Heart left ventricle (tissue), 16 donors: ENCODE measurements at places on chromosomes 3 and 15.

GRCh38 chr3:190366133-190366532 is 21.8 kb upstream of the CLDN16 start:
- no peak for DNase-seq

DNA sequence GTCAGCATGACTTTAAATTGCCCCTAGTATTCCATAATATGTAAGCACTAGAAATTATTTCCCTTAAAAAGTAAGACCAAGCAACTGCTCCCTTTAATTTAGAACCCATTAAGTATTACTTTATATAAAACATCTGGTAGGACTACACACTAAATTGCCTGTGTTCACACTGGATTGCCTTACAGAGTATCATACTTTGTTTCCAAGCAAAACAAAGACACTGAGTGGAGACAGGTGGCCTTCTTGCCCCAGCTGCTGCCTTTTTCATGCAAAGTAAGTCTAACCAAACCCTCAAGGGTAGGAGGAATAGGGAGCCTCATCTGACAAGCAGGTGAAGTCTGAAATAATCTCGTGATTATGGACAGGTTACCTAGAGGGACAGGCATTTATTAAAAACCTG is 87.3 kb downstream of the PEX5L start:
- DNase-seq, result no peak

GRCh38 chr15:89358755-89359439 is 24.3 kb upstream of the POLG start:
- DNase-seq, result peak; percentile 70

GRCh38 chr15:64285871-64286270 is 70.1 kb downstream of the CSNK1G1 start:
- DNase-seq, result no peak

GRCh38 chr3:195886181-195887141 is 21.9 kb downstream of the TNK2 start:
- peak; percentile 61 for DNase-seq

DNA sequence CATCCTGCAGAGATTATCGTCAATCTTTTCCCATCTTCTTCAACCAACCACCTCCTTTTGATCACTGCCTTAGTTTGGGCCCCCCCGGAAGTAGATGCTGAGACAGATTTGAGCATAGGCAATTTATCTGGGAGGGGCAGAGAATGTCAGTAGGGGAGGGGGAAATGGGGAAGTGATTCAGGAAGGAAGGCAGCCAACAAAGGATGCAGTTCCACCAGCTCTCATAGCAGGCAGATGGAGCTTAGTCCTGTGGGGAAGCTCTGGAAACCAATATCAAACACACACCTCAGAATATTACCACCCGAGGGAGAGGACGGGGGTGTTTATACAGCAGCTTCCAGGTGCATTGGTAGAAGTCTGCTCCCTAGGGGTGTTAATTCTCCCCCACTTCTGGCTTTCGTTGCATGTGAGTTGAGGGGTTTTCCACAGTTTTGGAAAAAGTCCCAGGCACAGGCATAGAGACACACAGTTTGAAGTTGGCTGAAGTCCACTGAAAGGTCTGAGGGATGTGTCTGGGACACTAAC is 91.5 kb upstream of the TNFAIP8L3 start:
- no peak for DNase-seq

- DNase-seq, result no peak
Observed at GRCh38 chr15:29043736-29044502, 158.1 kb downstream of the APBA2 start.

- DNase-seq, result no peak
Observed at GRCh38 chr15:96893159-96893906, 562.8 kb downstream of the NR2F2 start.

- DNase-seq, result no peak
Observed at GRCh38 chr3:26655231-26655630, 32.7 kb downstream of the LRRC3B start.

DNA sequence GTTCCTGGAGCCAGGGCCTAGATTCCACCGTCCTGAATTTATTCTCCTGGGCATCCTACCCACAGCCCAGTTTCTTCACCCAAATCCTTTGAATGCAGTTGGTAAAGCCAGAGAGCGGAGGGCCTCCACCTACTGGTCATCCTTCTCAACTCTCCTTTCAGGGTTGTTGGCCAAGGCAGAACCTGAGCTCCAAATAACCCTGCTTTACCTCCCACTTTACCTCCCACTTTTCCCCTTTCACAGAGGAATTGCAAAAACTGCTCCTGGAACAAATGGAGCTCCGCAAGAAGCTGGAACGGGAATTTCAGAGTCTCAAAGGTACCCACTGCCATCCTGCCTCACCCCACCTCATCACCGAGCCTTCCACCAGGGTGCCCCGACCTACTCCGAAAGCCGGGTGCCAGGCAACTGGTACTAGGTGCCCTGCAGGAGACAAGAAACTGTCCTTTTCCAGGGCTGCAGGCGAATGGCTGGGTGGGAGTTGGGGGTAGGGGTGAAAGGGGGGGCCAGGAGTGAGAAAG is 6.8 kb downstream of the SKOR1 start:
- no peak for DNase-seq

- no peak for DNase-seq
Observed at GRCh38 chr3:102068327-102068726, 219.0 kb downstream of the NFKBIZ start.

GRCh38 chr15:78540871-78541743 is 863 bp downstream of the PSMA4 start:
- DNase-seq, result no peak

DNA sequence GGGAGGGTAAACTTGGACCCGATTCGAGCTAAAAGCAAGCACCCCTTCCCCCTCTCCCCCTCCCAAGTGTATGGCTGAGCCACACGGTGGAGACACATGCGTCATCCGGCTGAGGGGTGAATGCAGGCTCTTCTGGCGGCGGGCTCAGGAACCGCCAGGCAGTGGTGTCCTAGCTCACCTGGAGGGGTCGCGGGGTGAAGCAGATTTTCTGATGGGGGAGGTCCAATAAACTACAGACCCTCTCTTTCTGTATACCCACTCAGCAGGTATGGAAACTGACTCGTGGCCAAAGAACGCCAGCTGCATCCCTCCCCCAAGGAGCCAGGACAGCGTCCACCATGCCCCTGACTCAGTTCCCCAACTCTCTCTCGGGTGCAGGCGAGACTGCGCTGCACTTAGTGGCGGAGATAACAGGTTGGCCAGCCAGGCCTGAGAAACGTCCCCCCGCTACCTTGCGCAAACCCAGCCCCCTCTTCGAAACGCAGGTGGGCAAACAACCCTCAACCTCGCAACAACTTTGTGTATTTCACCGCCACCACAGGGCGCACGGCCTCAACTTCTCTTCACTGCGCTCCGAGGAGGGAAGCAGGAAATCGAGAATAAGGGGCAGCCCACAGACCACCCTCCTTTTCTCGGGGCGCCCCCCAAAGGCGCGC is 1.3 kb downstream of the MAGI1 start:
- peak; percentile 70 for DNase-seq

GRCh38 chr3:103372031-103372430 is 937.2 kb downstream of the ZPLD1 start:
- no peak for DNase-seq

GRCh38 chr15:62745621-62746225 is 296.8 kb upstream of the TPM1 start:
- no peak for DNase-seq

DNA sequence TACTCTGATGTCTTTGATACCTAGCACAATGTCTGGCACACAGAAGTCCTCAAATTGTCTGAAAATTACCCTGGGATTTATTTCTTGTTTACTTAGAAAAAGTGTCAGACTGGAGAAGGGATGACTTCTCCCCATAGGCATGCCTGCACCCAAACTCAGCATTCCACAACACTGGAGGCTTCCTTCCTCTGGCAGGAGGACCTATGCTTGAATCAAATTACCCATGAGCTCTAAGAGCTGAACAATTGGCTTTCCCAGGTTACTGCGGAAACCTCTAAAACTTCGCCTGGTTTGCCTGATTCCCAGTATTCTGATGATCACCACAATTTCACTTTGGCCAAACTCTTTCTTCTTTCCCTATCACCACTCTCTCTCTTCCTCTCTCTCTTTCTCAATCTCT is 217.4 kb downstream of the DIPK2A start:
- DNase-seq, result no peak

DNA sequence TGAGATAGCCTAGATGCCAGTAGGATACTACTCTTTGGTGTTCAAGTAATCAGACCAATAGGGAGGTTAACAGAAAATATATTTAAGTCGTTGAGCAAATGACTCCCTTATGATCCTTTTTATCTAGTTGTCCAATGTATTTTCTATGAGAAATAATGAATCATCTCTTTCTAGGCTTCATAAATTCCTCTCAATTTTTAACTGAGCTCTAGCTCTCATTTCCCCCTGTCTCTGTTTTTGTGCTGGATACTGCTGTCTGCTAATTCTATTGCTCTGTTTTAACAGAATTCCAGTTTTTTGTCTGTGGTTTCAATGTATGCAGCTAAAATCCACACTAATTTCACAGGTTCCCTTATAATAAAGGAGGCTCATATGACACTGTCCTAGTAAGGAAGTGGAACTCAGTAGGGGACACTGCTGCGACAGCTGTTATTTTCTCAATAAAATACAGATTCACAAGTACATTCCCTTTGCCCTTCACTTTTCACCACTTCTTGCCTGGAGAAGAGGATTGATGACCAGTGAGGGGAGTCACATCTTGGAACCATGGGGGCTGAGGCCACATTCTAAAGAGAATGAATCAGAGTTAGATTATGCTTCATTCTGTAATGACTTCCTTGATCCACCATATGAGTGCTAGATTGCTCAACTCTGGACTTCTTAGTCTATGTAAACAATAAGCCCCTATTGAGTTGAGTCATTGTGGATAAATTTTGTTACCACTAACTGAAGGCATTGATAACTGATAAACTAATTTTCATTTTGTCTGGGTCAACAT is 558.7 kb upstream of the KCNMB2 start:
- no peak for DNase-seq

DNA sequence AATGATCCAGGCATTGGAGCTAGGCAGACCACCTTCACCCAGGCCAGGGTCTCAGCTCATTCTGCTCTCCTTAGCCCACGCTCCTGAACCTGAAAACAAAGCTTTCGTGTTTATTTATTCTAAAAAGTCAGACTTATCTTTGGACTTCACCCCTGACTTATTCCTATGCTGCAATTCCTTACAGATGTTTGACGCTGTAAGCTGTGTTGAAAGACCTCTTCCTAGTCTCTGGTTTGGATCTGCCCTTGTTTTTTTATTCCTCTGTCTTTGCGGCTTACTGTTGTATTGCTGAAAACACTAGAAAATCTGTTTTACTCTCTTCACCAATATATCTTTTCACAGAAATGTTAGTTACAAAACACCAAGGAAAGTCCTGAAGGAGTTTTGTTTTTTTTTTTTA is 40.5 kb upstream of the LDHAL6B start:
- no peak for DNase-seq

GRCh38 chr15:32819448-32819847 is 101.6 kb downstream of the GREM1 start:
- no peak for DNase-seq

DNA sequence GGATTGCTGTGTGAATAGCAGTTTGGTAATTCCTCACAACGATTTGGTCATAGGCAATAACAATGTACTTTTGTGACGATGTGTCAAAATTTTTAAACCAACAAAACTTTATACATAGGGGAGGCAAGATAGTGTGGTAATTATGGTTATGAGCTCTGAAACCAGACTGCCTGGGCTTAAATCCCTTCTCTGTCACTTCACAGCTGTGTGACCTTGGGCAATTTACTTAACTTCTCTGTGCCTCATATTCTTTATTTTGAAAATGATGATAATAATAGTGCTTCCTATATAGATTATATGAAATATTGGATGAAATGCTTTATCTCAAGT is 5.7 kb downstream of the CD200 start:
- DNase-seq, result no peak

GRCh38 chr3:194588741-194589140 is 44.5 kb downstream of the TMEM44 start:
- DNase-seq, result no peak

DNA sequence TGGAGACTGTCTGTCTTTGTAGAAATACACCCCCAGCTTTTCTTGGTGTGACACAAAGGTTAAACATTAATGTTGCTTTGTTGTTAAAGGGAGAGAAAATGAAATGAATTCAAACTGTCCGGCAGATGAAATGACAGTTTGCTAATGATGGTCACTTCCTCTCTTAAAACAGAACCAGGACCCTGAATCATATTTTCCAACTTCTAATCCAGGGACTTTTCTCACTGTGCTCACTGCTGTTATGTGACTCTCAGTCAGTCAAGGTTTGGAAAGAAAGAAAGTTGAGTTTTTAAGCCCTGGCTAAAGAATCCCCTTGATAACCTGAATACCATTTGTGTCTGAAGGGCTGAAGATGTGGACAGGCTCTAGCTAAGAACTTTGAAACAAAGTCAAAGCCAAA is 215.8 kb downstream of the AGBL1 start:
- DNase-seq, result no peak

GRCh38 chr3:50286322-50287227 is 5.7 kb downstream of the IFRD2 start:
- peak; percentile 55 for DNase-seq

DNA sequence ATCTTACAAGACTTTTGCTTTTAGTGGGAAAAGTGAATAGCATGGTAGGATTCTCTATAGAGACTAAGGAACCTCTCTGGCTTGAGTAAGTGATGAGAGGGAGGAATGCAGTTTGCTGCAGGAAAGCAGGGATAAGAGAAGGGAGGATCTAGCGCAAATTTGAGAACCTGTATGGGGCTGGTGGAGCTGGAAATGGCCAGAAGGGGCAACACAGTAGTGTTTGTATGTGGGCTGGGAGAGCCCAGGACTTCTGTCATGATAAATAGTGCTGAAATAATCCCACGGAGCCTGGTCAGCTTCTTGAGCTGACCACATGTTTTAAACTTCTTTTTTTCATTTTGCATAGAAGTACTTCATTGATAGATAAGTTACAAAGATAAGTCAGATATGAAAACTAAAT is 11.2 kb upstream of the SHC4 start:
- DNase-seq, result no peak

- no peak for DNase-seq
Observed at GRCh38 chr3:172057059-172057458, 17.7 kb downstream of the FNDC3B start.

- no peak for DNase-seq
Observed at GRCh38 chr15:84552896-84553295, 47.9 kb upstream of the ZSCAN2 start.

GRCh38 chr3:106183762-106184391 is 315.1 kb upstream of the CBLB start:
- no peak for DNase-seq

- no peak for DNase-seq
Observed at GRCh38 chr15:58842713-58843396, 71.8 kb downstream of the MINDY2 start.

GRCh38 chr3:22308871-22309270 is 557.9 kb upstream of the ZNF385D start:
- DNase-seq, result no peak

- peak; percentile 70 for DNase-seq
Observed at GRCh38 chr3:58049143-58049785, 41.0 kb downstream of the FLNB start.
